CD4-positive, alpha-beta T cell treated with Interleukin-10 for 1 hour (primary cell): ENCODE measurements at places on chromosomes 2 and 18.
A peak's percentile ranks its signal among the peaks of the same experiment; 100 is the strongest.

DNA sequence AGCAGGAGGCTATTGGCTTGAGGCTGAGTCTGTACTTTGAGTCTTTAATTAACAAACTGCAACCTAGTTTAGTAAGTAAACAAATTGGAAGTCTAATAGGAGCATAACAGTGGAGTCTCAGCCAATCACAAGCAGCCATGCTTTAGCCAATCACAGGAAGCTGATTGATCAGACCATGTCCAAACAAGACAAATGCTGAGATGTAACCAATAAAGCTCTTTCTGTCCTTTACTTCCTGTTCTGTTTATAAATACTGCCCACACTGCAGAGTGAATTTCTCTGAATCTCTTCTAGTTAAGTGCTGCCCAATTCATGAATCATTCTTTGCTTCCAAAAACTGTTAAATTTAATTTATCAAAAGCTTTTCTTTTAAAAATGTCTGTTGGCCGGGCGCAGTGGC lies 146.6 kb upstream of the DLX2 start:
- no peak for DNase-seq

- DNase-seq = no peak
Measured at GRCh38 chr2:63840081-63840784, 1.5 kb upstream of the UGP2 start.

- no peak for DNase-seq
Measured at GRCh38 chr2:174051741-174052583, 86.8 kb upstream of the SP3 start.

GRCh38 chr2:237702441-237703391 lies 75.3 kb downstream of the LRRFIP1 start:
- DNase-seq = no peak

DNA sequence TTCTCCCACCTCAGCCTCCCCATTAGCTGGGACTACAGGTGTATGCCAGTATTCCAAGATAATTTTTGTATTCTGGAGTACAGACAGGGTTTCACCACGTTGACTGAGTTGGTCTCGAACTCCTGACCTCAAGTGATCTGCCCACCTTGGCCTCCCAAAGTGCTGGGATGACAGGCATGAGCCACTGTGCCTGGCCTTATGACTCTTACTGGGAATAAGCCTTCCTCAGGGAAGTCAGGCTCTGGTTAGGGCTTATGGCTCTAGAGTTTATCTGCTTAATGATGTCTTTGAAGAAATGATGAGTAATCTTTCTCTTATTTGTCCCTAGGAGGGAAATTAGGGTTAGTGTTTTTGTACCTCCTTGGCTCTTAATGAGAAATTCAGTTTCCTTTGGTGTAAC lies 187.7 kb downstream of the FAM210A start:
- no peak for DNase-seq

DNA sequence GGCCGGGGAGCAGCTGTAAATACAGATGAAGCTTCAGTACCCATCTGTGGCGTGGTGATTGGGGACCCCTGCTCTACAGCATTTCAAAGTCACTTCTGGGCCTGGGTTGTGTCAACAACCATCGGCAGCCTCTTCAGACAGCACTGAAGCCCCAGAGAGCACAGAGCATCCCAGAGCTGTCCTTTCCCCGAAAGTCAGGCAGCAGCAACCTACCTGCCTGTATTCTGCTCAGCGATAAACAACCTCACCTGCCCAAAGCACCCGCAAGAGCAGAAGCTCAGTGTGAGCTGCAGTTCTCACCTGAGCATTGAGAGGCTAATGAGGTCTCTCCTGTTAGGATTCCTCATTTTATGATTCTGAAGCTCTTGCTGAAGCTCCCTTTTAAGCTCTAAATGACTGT lies 19.3 kb downstream of the TRABD2A start:
- no peak for DNase-seq

DNA sequence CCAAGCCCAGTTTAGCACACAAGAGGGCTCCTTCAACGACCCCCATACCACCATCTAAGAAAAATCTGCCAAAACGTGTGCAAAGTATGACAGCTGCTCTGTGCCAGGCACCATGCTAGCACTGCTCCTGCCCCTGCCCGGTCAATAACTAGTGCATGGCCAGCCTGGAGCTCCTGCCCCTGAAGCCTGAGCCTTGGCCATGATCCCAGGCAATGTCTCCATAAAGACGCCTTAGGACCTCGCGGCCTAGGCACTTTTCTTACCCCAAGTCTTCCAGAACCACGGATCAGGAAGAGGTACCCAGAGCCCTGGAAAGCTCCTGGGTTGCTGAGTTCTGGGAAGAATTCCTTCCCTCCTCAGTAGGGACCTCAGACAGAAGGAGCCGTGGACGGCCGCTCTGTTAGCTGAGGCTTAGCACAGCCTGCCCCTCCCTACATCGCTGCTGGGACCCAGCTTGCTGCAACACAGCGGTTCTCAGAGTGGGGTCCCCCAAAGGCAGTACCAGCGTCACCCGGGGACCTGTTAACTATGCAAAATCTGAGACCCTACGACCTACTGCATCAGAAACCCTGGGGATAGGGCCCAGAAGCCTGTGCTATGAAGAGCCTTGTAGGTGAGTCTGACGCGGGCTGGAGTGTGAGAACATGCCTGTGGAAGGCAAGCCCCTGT lies 117.8 kb upstream of the TWIST2 start:
- DNase-seq = no peak

GRCh38 chr2:205700331-205701132 lies 18.2 kb downstream of the NRP2 start:
- no peak for DNase-seq

DNA sequence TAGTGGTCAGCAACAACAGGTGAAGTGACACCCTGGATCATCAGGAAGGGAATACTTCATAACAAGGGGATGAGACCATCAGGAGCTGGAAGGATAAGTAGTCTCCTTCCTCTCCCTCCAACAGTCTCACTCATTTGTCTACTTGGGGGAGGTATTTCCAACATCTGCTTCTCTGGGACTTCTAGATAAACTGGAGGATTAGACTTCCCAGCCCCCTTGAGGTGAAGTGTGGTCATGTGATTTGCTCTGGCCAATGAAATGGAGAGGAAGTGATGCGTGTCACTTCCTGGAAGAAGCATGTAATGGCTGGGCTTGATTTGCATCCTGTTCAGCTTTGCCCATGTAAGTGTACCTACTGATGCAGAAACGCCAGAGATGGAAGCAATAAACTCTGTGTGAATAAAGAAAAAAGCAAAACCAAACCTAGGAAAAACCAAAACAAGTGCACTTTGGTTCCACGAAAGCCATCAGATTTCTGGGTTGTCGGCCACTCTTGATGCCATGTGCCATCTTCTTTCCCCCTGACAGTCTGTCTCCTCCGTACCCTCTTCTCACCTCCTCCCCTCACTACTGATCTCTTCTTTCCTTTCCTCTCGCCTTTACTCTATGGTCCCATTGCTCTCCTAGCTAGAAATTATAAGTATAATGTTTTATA lies 76.1 kb upstream of the DNMT3A start:
- DNase-seq = no peak

GRCh38 chr18:6821356-6821755 lies 91.8 kb downstream of the ARHGAP28 start:
- DNase-seq = no peak

DNA sequence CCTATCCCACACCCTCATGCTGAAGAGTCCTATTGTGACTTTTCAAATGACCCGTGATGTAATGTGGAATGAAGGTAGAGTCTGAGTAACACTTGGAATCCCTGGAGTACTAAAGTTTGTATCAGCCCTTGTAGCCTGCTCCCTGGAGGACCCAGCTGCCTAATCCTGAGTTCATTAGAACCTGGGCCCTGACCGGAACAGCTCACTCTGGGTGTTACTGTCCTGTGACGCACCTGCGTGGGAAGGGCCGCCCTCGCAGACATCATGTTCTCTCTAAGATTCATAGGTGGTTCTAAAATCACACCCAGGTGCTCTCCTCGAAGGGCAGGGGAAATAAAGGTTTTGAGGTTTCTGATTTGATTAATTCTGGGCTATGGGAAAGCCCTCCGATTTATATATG lies 62.3 kb downstream of the NCK2 start:
- no peak for DNase-seq

GRCh38 chr2:147450661-147451510 lies 393.9 kb upstream of the ACVR2A start:
- no peak for DNase-seq

DNA sequence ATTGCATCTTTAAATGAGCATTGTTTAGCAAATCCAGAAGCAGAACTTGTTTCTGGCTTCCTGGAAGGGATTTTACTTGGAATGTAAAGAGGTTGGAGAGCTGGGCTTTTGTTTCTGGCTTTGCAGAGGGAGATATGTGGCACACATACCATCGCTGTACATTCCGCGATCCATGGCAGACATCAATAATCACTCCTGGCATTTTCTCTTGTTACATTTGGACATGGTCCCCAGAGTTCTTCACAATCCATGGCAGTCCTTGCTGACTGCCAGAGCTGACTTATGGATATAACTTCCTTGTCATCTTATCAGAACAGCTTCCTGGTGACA lies 445.6 kb upstream of the SPRED2 start:
- no peak for DNase-seq

DNA sequence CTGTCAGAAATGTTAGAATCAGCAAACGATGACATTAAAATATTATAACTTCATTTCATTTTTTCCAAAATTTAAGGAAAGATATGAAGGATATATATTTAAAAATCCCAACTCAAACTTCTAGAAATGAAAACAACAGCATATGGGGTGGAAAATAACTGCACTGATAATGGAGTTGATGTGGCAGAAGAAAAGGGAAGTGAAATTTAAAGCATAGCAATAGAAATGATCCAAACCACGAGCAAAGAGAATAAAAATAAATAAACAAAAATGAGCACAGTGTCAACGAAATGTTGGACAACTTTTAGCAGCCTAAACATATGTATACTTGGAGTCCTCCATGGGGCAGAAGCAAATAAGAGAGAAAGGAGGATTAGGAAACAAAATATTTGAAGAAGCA lies 280.2 kb downstream of the KCNJ3 start:
- DNase-seq = no peak

DNA sequence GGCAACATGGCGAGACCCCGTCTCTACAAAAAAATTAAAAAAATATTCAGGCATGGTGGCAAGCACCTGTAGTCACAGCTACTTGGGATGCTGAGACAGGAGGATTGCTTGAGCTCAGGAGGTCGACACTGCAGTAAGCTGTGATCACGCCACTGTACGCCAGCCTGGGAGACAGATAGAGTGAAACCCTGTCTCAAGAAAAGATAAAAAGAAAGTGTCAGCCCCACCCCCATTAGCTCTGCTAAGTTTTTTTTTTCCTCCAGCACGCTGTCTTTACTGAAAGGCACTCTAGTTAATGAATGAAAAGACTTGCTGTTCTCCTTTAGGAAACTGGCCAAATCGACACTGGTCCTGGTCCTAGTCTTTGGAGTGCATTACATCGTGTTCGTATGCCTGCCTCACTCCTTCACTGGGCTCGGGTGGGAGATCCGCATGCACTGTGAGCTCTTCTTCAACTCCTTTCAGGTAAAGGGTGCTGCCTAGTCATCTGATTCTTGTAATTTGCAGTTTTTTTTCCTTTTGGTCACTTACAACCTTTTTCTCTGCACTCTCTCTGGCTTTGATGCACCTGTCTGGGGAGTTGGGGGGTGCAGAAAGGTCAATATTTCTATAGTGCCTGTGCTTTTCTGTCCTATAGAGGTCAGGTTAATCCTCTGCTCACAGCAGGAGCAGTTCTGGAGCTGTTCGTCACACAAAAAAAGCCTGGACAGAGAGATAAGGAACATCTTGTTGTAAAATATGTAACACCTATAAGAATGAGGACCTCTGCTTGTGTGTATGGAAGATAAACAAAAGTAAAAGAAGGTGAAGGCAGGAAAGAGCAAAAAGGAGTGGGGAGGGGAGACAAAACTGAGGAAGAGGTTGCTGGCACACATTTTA lies 82.3 kb downstream of the PTH2R start:
- DNase-seq = no peak

GRCh38 chr2:215171151-215171550 lies 32.7 kb upstream of the ABCA12 start:
- peak; percentile 26 for DNase-seq

DNA sequence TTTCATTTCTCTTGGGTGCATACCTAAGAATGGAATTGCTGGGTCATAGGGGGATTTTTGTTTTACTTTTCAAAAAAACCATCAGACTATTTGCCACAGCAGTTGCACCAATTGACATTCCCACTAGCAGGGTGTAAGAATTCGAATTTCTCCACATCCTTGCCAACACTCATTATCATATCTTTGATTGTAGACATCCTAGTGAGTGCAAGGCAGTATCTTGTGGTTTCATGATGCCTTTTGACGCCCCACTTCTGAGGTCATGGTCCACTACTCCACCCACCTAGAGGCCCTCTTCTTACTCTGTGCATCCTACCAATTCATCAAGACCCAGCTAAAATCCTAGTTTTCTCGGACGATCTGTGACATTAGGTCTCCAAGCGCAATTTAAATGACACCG lies 161.9 kb downstream of the MYO5B start:
- no peak for DNase-seq

- DNase-seq = no peak
Measured at GRCh38 chr18:30917651-30918050, 124.9 kb downstream of the DSC3 start.

DNA sequence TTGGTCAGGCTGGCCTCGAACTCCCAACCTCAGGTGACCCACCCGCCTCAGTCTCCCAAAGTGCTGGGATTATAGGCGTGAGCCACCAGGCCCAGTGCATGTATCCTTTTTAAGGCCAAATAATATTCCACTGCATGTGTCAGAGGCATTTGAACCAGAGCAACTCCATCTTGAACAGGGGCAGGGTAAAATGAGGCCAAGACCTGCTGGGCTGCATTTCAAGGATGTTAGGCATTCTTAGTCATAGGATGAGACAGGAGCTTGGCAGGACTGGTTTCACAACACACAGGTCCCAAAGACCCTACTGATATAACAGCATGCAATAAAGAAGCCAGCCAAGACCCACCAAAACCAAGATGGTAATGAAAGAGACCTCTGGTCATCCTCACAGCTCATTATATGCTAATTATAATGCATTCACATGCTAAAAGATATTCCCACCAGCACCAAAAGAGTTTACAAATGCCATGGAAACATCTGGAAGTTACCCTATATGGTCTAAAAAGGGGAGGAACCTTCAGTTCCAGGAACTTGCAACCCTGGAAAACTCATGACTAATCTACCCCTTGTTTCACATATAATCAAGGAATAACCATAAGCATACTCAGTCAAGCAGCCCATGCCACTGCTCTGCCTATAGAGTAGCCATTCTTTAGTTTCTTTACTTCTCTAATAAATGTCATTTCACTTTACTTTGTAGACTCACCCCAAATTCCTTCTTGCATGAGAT lies 204.6 kb downstream of the RAB3GAP1 start:
- DNase-seq = no peak
